ENCODE measurements at places on chromosomes 5 and 9. TPM values are rescaled to one million over a fixed set of nuclear protein-coding genes. Genes with fewer than 3 reads are reported as not detected.

The MLANA gene
- not detected for total RNA-seq

The ROR2 gene
- total RNA-seq: 2.7 TPM

The PCDHA1 gene
- 0.61 TPM for total RNA-seq

The AP3B1 gene
- 41.8 TPM for total RNA-seq

The SMIM23 gene
- total RNA-seq: not detected

The RAD17 gene
- 28.5 TPM for total RNA-seq

The RARS1 gene
- 97.5 TPM for total RNA-seq

The TAS2R1 gene
- total RNA-seq: not detected

The DBH gene
- total RNA-seq: not detected

The GFM2 gene
- total RNA-seq: 30.0 TPM

The DAPK1 gene
- total RNA-seq: 79.4 TPM

The GRIN1 gene
- total RNA-seq: 2.0 TPM

The MARVELD2 gene
- 29.5 TPM for total RNA-seq

The C5orf63 gene
- total RNA-seq: 1.2 TPM

The CBY3 gene
- 1.6 TPM for total RNA-seq

The IL5 gene
- not detected for total RNA-seq

The TMC1 gene
- 2.5 TPM for total RNA-seq

The PDLIM4 gene
- total RNA-seq: 7.6 TPM

The RLN2 gene
- 3.6 TPM for total RNA-seq

The ENTREP1 gene
- 21.3 TPM for total RNA-seq

The FOXD1 gene
- total RNA-seq: 0.31 TPM

The PCDHGA4 gene
- total RNA-seq: 2.3 TPM

The TAF11L10 gene
- total RNA-seq: not detected

The ANKRD34B gene
- total RNA-seq: 0.72 TPM

The RGS7BP gene
- 0.31 TPM for total RNA-seq

The TMEM174 gene
- total RNA-seq: not detected

The DNAJB5 gene
- total RNA-seq: 38.9 TPM

The MORN5 gene
- total RNA-seq: not detected

The ITGA2 gene
- total RNA-seq: 3.2 TPM

The JAKMIP2 gene
- 6.4 TPM for total RNA-seq

The NIPBL gene
- 56.0 TPM for total RNA-seq

The TEX48 gene
- not detected for total RNA-seq

The LHX2 gene
- not detected for total RNA-seq

The SLCO6A1 gene
- 0.46 TPM for total RNA-seq

The ZNF622 gene
- 42.2 TPM for total RNA-seq

The PDE6A gene
- total RNA-seq: not detected

The C9orf50 gene
- total RNA-seq: not detected

The C8G gene
- total RNA-seq: 0.96 TPM

The TAF1L gene
- not detected for total RNA-seq

The IRX2 gene
- total RNA-seq: 91.6 TPM

The UBLCP1 gene
- 39.0 TPM for total RNA-seq

Data from H9 (cell line).